ENCODE measurements at places on chromosomes 2 and 18.
A peak's percentile ranks its signal among the peaks of the same experiment; 100 is the strongest.

DNA sequence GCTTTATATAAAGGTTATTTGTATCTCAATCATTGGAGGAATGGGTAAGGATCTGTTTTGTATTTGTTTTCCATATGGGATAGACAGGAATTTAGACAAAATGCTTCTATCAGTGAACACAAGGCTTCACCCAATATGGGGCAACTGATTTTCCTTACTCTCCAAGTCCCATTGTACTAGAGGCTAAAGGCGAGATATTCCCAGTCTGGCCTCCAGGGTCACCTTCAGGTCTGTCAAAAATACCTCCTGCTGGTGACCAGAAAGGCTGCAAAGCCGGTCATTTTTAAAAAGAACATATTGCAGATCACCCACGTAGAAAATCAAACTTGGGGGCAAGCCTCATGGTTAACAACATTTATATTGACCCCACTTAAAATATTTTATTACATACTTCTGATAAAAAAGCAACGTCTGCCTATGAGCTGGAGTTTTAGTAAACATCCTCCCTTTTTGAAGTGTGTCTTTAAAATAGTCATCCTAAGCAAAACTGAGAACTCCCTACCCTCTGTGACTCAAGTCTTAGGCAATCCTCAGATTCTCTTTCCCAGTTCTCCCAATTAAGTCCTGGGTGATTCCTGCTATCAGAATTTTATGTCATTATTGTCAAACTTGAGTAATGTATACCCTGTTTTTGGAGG is 276.6 kb downstream of the MREG start:
- no peak for DNase-seq

GRCh38 chr2:2183176-2183575 is 147.9 kb downstream of the MYT1L start:
- DNase-seq: no peak

DNA sequence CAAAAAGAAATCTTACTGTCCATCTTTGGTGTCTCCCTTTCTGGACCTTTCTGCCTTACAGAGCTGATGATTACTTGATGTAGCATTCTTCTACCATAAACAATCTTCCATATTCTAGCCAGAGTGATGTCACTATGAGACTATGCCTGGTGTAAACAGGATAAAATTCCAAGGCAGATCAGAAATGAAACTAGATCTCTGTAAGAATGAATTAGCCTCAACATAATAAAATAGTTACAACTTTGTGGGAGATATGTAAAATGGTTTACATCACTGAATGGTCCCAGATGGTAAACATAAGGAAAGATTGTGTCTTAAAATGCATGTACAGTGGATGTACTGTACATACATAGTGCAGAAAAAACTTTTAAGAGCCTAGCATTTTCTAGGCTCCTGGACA is 112.3 kb upstream of the ZNF521 start:
- DNase-seq: no peak

GRCh38 chr2:188497726-188498125 is 206.1 kb downstream of the GULP1 start:
- DNase-seq: no peak

- DNase-seq: no peak
These were observed at the start of gene DSG1 for GRCh38 chr18:31317860-31318259. Gene DSG1 (plus strand): TSS chr18:31318160. CDS start chr18:31318301, 141 bp downstream.

- peak; percentile 32 for DNase-seq
These were observed 117.3 kb downstream of the GALR1 start for GRCh38 chr18:77366720-77367641.

GRCh38 chr2:190679813-190680591 is 31.1 kb downstream of the NAB1 start:
- DNase-seq: peak; percentile 27

DNA sequence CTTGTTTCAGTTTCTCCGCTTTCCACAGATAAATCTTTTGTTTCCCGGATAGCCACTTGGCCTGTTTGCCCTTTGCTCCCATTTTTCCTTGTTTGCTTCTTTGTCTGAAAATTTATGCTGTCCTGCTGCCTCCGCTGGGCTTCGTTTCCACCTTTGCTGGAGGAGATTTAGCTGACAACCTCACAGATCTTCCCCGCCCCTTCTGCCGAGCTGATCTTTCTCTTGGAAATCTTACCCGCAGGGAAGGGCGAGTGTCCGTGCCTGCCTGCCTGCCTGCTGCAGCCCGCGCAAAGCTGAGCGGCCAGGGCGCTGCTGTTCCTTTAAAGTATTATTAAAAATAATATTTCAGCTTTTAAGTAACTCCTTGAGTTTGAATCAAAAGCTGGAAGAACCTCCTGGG is 1.4 kb upstream of the XRCC5 start:
- DNase-seq: no peak

- DNase-seq: no peak
These were observed 156.6 kb upstream of the LHCGR start for GRCh38 chr2:48912110-48912509.

- DNase-seq: peak; percentile 70
These were observed 105.5 kb upstream of the ASB18 start for GRCh38 chr2:236369661-236370062.

DNA sequence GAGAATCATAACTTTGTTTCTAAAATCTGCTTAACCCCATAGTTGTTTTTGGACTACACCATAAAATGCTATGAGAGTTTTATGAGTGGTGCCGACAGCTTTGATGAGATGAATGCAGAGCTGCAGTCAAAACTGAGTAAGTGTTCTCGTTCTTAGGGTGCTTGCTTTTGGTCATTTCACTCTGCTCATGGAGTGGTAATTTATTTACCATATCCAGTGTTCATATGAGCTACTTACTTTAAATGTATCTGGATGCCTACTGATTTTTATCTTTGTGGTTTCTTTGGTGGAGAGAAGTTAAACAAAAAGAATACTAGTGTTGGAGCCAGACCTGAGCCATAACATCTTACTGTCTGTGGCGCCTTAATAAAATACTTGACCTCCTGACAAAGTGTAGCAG is 16.4 kb downstream of the NDC80 start:
- no peak for DNase-seq

- DNase-seq: peak; percentile 30
These were observed 99.7 kb downstream of the RBM43 start for GRCh38 chr2:151161821-151162551.

GRCh38 chr18:58557008-58557435 is 71.9 kb downstream of the ALPK2 start:
- DNase-seq: no peak

DNA sequence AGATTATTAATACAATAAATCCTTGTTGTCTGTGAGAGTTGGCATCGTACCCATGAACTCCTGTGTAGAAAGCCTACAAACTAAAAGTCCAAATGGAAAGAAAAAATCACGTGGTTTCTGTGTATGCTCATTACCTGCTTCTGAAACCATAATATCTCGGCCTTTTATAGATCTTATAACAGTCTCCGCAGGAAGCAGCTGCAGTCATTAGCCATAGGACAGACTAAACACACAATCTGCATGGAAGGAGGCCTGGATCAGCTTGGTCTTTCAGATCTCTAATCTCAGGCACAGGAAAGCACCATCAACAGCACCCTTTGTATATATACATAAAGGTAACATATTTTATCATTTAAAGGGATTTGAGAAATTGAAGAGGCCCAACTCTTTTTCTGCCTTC is 508.9 kb upstream of the TCF4 start:
- peak; percentile 93 for DNase-seq

- DNase-seq: no peak
These were observed 305.4 kb upstream of the RND3 start for GRCh38 chr2:150792780-150793300.

GRCh38 chr2:184169366-184169765 is 429.0 kb upstream of the ZNF804A start:
- DNase-seq: no peak

GRCh38 chr2:205717999-205718398 is 35.7 kb downstream of the NRP2 start:
- no peak for DNase-seq

- DNase-seq: peak; percentile 70
These were observed 4.0 kb downstream of the BAZ2B start for GRCh38 chr2:159612255-159612901.

- DNase-seq: no peak
These were observed 3.6 kb downstream of the IGFBP2 start for GRCh38 chr2:216636551-216637450.

DNA sequence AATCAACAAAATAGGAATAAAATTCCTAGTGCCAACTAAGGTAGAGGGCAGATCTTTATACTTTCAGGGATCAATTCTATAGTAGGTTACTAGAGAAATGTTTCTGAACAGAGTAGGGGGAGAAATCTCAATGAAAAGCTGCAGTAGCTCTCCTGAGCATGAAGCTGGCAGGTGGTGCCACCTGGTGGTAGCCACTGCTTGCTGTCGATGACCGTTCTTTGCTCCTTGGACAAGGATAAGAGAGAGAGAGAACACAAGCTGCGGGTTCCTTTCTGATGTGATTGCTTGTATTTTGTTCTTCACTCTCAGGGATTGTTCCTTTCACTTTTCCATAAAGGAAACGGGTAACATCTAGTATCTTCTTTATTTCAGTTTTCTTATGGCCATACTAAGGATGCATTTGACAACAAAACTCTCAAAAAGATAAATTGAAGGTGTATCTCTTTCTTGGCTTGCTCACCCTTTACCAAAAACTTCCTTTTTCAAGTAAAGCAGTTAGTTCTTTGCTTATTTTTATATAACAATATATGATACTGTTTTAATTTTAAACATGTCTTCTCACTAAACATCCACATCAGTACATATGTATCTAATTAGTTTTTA is 18.6 kb upstream of the MRPL19 start:
- DNase-seq: peak; percentile 56

GRCh38 chr2:96959406-96960110 is 26.8 kb downstream of the FAM178B start:
- DNase-seq: no peak

DNA sequence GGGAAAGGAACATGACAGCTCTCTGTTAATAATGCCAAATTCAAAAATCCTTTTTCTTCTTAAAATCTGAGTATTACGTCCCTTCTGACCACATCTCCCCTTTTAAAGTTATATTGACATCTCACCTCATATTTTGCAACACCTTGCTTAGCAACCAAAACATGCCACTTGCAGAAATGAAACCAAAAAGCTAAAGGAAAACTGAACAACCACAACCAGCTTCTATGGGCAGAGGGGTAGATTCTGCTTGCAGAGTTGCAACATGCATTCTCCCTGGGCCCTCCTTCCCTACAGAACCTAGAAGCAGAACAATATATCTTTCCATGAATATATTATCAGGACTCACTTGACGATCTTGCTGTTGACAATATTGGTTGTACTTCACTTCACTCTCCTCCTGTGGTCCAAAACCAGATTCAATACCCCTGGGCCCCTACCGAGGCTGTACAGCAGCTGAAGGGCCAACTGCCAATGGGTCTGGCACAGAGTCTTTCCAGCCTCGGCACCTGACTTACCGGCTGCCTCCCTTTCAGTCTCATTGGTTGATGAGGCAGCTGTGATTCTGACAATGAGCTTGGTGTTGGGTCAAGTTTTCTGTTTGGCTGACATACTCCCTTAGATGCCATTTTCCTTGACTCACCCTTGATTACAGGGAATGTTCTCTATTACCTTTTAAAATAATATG is 616.6 kb downstream of the ZEB2 start:
- no peak for DNase-seq

GRCh38 chr18:76764291-76764901 is 58.0 kb upstream of the ZNF236 start:
- peak; percentile 68 for DNase-seq

DNA sequence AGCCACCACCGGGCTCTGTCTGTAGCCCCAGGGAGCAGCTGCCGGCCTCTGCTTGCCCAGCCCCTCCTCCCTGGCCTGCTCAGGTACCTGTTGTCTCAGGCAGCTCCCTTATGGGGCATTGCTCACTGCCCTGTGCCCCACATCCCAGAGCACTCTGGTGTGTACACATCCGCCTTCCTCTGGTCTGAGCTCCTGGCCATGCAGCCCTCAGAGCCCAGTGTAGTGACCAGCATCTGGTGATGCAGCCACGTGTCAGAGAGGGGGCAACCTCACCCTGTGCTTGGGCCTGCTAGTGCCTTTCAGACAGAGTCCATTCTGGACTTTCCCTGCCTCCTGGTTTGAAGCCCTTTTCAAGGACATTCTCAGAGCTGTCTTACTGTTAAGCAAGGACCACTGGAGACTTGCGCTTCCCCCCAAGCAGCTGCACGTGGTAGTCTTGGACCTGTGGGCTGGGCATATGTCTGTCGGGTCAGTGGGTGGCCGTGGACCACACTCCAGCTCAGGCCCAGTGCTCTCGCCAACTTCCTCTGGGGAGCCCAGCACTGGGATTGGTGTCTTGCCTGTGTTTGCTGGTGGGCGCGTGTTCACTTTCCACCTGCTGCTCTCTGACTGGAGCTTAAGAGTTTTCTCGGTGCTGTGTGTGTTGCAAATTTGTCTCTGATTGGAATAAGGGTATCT is 30.7 kb downstream of the DGKD start:
- no peak for DNase-seq

DNA sequence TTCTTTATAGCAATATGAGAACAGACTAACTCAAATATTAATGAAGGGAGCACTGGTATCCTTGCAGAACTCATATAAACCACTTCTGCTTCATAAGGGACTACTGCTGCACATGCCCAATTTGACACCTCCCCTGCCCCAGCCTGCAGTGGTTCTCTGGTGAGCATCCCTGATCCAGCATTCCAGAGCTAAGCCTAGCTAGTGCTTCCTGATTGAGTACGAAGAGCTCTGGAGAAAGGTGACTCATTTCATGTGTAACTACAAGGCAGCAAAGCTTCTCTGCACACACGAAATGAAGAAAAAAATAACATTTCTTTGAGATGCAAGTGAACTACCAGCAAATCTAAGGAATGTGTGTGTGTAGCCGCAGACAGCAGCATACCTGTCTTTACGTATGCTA is 22.8 kb upstream of the ADNP2 start:
- no peak for DNase-seq

- no peak for DNase-seq
These were observed 1425.6 kb upstream of the PIK3C3 start for GRCh38 chr18:40529478-40529877.

- DNase-seq: no peak
These were observed 2.3 kb downstream of the SCN1A start for GRCh38 chr2:166125557-166125956.

GRCh38 chr2:25714740-25715139 is 41.4 kb upstream of the DTNB start:
- DNase-seq: no peak

GRCh38 chr2:9118383-9118960 is 88.1 kb upstream of the ASAP2 start:
- no peak for DNase-seq

DNA sequence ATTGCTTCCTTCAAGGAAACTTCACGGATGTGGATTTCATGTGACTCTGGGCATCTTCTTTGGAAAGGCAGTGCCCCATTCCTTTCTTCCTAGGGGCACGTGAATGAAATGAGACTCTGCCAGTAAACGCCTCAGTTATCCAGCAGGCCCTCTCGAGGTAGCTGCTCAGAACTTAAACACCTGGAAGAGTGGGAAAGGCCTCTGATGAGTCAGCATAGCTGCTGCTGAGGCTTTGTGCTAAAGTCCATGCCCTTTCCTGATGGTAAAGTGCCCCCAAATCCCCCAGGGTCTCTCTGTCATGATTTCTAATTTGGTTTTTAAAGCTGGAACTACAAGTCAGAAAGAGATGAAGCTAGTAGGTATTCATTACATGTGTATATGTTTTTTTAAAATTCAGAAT is 3.8 kb downstream of the SLC1A4 start:
- no peak for DNase-seq

GRCh38 chr2:236745420-236746210 is 176.0 kb downstream of the ACKR3 start:
- DNase-seq: no peak

Measured in NCI-H1105 treated with DMSO at 0.1 percent for 48 hours (cell line).